Cerebellum (tissue), 4 donors: ENCODE measurements at places on chromosomes 6 and 20. TPM values are rescaled to one million over a fixed set of nuclear protein-coding genes. Genes with fewer than 3 reads are reported as not detected.
A peak's percentile ranks its signal among the peaks of the same experiment; 100 is the strongest.

The MUC21 gene
- not detected for total RNA-seq

The TRIM15 gene
- not detected for total RNA-seq

The SLC16A10 gene
- 12.1 TPM for total RNA-seq

GRCh38 chr6:47126647-47127391 lies 84.7 kb upstream of the ADGRF1 start:
- no peak for DNase-seq

GRCh38 chr6:140346428-140346827 lies 972.0 kb upstream of the CITED2 start:
- no peak for DNase-seq

GRCh38 chr20:49853640-49854039 lies 41.0 kb downstream of the SLC9A8 start:
- peak; percentile 75 for DNase-seq

DNA sequence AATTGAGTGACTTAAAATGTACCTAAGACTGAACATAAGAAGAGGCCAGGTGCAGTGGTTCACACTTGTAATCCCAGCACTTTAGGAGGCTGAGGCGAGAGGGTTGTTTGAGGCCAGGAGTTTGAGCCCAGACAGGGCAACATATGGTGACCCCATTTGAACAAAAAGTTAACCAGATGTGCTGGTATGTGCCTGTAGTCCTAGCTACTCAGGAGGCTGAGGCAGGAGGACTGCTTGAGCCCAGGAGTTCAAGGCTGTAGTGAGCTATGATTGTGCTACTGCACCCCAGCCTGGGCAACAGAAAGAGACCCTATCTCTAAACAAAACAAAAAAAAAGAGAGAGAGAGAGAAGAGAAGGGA lies 10.1 kb upstream of the PAQR8 start:
- no peak for DNase-seq

DNA sequence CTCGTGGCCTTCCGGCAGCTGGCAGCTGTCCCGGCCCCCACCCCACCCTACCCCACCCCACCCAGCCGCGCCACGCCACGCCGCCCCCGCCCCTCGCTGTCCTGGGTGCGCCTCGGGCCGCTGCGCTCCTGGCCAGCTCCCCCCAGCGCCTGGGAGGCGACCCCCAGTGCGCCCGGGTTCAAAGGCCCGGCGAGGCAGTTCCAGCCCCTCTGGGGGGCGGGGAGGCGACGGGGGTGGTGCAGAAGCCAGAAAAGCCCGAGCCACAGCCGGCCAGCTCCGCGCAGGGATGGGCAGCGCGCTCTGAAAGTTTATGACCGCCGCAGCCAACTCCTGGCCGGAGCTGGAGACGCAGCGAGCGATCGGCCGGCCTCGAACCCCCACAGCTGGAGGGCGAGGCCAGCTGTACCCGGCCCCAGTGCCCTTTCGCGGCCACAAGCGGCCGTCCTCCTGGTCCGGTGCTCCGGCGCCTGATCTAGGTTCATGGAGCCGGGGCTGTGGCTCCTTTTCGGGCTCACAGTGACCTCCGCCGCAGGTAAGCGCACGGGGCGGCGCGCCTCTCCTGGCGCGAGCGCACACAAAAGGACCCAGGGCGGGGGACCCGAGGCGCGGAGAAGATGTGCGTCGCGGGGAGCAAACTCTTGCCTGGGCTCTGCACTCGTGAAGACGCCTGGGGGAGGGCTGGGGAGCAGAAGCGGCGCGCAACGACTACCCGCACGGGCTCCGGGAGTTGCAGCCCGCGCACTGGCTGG lies at the start of gene EDN3:
EDN3 (plus strand) TSS at position 279 of the 749 bp plus-strand sequence; CDS start at position 481, 202 bp downstream.
- no peak for DNase-seq
